Activated CD4-positive, alpha-beta T cell treated with anti-CD3 and anti-CD28 coated beads, Interleukin-10, Interleukin-2, amounts not matched to agents 100 ng/mL and 50 ng/mL, durations not matched to agents 16 hours and 8 hours (primary cell): ENCODE measurements at places on chromosomes 1 and 21.

- no peak for DNase-seq
Observed at GRCh38 chr1:94550800-94551241, 9.3 kb upstream of the F3 start.

GRCh38 chr1:153397924-153398651, 7.2 kb upstream of the S100A8 start:
- no peak for DNase-seq

DNA sequence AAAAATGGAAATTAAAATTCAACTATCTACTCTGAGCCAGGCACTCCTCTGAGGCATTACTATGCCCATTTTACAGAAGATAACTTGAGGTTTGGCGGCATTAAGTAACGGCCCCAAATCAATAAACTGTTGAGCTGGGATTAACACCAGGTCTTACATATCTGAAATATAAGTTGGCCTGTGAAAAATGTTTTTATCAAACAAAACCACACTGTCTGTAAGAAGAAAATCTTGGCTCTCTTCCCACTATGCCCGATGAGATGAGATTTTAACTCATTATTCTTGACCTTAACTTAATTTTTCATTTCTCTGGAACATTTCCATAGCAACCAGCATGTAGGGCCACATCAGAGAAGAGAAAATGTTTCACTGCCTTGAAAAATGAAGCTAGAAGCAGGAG, 21.8 kb downstream of the RC3H1 start:
- DNase-seq, result no peak

- no peak for DNase-seq
Observed at GRCh38 chr21:40507978-40508377, 339.0 kb downstream of the DSCAM start.

GRCh38 chr21:35254006-35254764, 205.1 kb upstream of the RUNX1 start:
- DNase-seq, result no peak

GRCh38 chr1:89873770-89874169, 52.9 kb downstream of the LRRC8D start:
- no peak for DNase-seq

DNA sequence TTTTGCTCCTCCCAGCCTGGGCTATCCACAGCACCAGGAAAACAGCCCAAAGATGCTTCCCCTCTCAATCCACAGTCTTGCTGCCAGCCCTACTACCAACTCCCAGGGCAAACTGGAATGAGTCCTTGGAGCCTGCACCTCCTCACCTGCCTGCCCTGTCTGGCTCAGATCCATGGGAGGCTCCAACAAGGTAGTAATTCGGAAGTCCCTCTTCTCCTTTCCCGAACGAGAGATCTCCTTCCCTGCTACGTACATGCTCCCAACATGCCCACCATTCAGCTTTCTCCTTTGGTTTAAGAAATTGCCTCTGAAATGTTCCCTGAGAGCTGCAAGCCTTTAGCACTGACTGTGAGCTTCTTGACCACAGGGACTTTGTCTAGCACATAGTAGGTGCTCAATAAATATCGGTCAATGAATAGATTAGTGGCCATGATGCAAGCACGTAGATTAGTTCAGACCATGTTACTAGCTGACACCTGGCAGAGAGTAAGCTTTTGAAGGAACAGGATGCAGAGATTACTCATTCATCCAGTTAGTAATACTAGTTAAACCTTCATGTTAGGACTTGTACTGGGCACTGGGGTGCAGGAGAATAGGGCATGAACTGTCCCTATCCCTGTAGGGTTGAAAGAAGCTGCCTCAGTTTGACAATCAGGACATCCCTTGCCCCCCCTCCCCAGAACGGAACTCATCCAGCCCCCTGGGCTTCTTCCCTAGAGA, 80.1 kb downstream of the DISP3 start:
- DNase-seq, result no peak

- DNase-seq, result no peak
Observed at GRCh38 chr1:97192872-97193572, 471.4 kb downstream of the PTBP2 start.

- DNase-seq, result no peak
Observed at GRCh38 chr1:94907136-94907535, 19.8 kb downstream of the CNN3 start.

GRCh38 chr1:166189126-166189525, 22.3 kb upstream of the FAM78B start:
- DNase-seq, result no peak
